Smooth muscle cell of the pulmonary artery (primary cell): ENCODE measurements at places on chromosomes 12 and 14. TPM values are rescaled to one million over a fixed set of nuclear protein-coding genes. Genes with fewer than 3 reads are reported as not detected.

DTD2 gene
- 31.7 and 35.3 TPM in 2 replicates for total RNA-seq

REM2 gene
- 0.07 and 0.13 TPM in 2 replicates for total RNA-seq

SRRM4 gene
- total RNA-seq = not detected in 2 replicates

BATF gene
- total RNA-seq = 0.26 TPM in 1 of 2 replicates, not detected in the other

JPH4 gene
- total RNA-seq = not detected in 2 replicates

LRRC10 gene
- total RNA-seq = not detected in 2 replicates

FGF6 gene
- not detected in 2 replicates for total RNA-seq

HNF1A gene
- 0.07 TPM in 1 of 2 replicates, not detected in the other for total RNA-seq

ITGB7 gene
- 0.40 and 0.52 TPM in 2 replicates for total RNA-seq

TMEM52B gene
- total RNA-seq = 0.07 TPM in 1 of 2 replicates, not detected in the other

ZNF705A gene
- total RNA-seq = not detected in 2 replicates

KLHL33 gene
- 0.03 and 0.07 TPM in 2 replicates for total RNA-seq

KCNC2 gene
- not detected in 2 replicates for total RNA-seq

GLT1D1 gene
- under 0.01 TPM in 1 of 2 replicates, not detected in the other for total RNA-seq

ARF6 gene
- total RNA-seq = 62.5 and 68.7 TPM in 2 replicates

GYS2 gene
- 0.03 TPM in 1 of 2 replicates, not detected in the other for total RNA-seq

CYP27B1 gene
- total RNA-seq = 0.20 and 0.79 TPM in 2 replicates
